ENCODE measurements at places on chromosomes 7 and 10. TPM values are rescaled to one million over a fixed set of nuclear protein-coding genes. Genes with fewer than 3 reads are reported as not detected.

DNA sequence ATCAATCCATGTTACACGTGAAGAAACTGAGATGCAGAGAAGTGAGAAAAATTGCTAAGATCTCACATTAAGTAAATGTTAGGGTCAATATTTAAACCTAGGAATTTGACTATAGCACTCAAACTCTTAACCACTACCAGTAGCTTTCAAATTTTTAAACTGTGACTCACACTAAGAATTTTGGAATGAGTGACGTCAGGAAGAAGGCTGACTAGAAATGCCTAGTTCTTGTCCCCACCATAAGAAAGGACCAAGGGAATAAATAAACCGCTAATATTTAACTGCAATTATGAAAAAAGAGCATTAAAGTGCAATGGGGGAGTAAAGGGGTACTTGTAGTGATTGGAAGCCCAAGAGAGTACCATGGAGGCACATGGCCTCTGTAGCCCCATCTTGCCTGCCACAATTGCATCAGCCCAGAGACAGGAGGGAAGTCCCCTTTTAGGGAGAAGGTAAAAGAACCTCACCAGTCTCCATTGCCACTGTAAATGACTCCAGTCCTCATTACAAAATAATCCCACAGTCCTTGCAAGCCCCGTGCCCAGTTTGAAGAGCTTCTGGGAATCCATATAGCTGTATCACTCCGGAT is 3.5 kb upstream of the AKR1B1 start:
- H3K36me3 ChIP-seq, result no peaks in the 10 kb centered on the region
- H3K27me3 ChIP-seq, result no peaks in the 10 kb centered on the region
- H3K4me1 ChIP-seq, result peaks cover 6% of the 10 kb centered on the region

- H3K36me3 ChIP-seq, result no peaks in the 10 kb centered on the region
- H3K4me1 ChIP-seq, result no peaks in the 10 kb centered on the region
- no peak overlapping the region for H3K4me3 ChIP-seq
- DNase-seq, result no peak
- no peak overlapping the region for H3K27ac ChIP-seq
Observed at GRCh38 chr10:14086596-14086995, 244.1 kb downstream of the FRMD4A start.

DNA sequence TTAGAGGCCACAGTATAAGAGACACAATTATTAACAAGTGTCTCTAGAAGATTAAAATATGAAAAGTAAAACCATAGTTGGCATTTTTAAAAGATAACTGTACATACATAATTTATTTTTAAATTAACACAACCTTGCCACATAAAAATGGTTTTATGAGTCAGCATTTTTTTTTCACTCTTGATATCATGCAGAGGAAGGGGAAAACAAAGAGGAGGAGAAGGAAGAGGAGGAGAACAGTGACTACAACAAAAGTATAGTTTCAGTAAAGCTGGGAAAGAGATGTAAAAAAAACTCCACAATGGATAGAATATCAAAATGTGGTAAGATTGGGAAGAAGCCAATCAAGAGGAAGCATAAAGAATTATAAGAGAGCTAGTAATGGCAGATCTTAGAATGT is 34.0 kb downstream of the CH25H start:
- no peak overlapping the region for H3K4me3 ChIP-seq
- no peak overlapping the region for H3K27ac ChIP-seq
- DNase-seq, result no peak
- H3K4me1 ChIP-seq, result no peaks in the 10 kb centered on the region
- no peaks in the 10 kb centered on the region for H3K36me3 ChIP-seq

GRCh38 chr10:24136070-24136469 is 72.9 kb upstream of the KIAA1217 start:
- no peaks in the 10 kb centered on the region for H3K36me3 ChIP-seq
- no peak overlapping the region for H3K27ac ChIP-seq
- H3K27me3 ChIP-seq, result no peaks in the 10 kb centered on the region
- H3K4me1 ChIP-seq, result no peaks in the 10 kb centered on the region
- DNase-seq, result no peak
- no peak overlapping the region for H3K4me3 ChIP-seq

- no peak for DNase-seq
- no peaks in the 10 kb centered on the region for H3K27me3 ChIP-seq
- H3K4me1 ChIP-seq, result no peaks in the 10 kb centered on the region
- H3K4me3 ChIP-seq, result no peak overlapping the region
Observed at GRCh38 chr10:92502296-92502808, 71.5 kb downstream of the IDE start.

- H3K27me3 ChIP-seq, result no peaks in the 10 kb centered on the region
- H3K4me1 ChIP-seq, result no peaks in the 10 kb centered on the region
- DNase-seq, result no peak
- no peak overlapping the region for H3K4me3 ChIP-seq
- no peak overlapping the region for H3K27ac ChIP-seq
- peaks cover 2% of the 10 kb centered on the region for H3K36me3 ChIP-seq
Observed at GRCh38 chr10:63256009-63256773, 123.1 kb downstream of the NRBF2 start.

DNA sequence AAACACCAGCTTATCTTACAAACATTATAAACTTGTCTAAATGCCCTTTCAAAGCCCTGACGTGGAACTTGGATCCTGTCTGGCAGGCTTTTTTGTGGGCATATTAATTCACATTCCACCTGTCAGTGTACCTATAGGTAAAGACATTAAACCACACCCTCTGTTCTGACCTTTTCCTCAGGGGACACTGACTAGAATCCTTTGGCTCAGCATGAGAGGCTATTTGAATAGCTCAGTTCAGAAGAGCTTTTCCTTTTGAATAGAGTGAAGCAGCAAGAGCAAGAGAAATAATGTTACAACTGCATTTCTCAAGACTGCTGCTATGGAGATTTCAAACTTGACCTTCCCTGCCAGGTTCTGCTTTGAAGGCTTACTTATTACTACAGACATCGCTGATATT is 76.9 kb downstream of the CYP51A1 start:
- no peak overlapping the region for H3K27ac ChIP-seq
- peaks cover 24% of the 10 kb centered on the region for H3K36me3 ChIP-seq
- no peaks in the 10 kb centered on the region for H3K4me1 ChIP-seq
- H3K4me3 ChIP-seq, result no peak overlapping the region
- H3K27me3 ChIP-seq, result no peaks in the 10 kb centered on the region

- no peaks in the 10 kb centered on the region for H3K27me3 ChIP-seq
- no peak overlapping the region for H3K4me3 ChIP-seq
- peaks cover 3% of the 10 kb centered on the region for H3K4me1 ChIP-seq
Observed at GRCh38 chr10:113169853-113170460, 219.9 kb downstream of the TCF7L2 start.

- peaks cover 18% of the 10 kb centered on the region for H3K4me1 ChIP-seq
- peaks cover 30% of the 10 kb centered on the region for H3K27me3 ChIP-seq
- H3K4me3 ChIP-seq, result peak overlapping the region; percentile 34
- H3K27ac ChIP-seq, result no peak overlapping the region
- DNase-seq, result no peak
- no peaks in the 10 kb centered on the region for H3K36me3 ChIP-seq
Observed at GRCh38 chr10:45374350-45375052, 485 bp downstream of the ALOX5 start.

Gene UPK3B
- total RNA-seq, result 0.33 TPM

Gene TAX1BP1
- 86.7 TPM for total RNA-seq

Gene DNAJC1
- 23.2 TPM for total RNA-seq

Gene UNCX
- total RNA-seq, result 0.05 TPM

Gene BEND7
- total RNA-seq, result 0.66 TPM
